ENCODE measurements at places on chromosomes 2 and 18.

DNA sequence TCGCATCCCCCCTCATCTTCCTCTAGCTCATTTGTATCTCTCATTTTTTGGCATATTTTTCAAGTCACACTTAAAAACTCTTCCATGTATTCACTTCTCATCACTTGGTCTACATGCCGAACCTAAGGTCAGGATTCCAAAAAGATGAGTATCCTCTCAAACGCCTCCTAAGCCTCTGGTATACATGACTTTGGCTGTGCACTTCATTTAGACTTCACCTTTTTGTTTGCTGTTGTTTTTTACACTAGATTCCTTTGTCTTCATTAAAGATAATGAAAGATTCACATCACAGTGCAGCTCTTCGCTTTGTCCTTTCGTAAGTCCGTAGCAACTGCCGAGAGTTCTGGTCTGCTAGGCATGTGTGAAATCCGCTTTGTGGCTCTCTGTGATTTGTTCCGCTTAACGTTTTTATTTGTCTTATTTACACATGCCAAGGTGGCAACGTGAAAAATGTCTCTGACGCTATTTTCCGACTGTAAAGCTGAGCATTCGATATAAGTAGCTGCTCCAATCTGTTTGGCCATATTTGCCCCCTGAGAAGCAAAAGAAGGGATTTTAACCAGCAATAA lies 17.7 kb downstream of the RND3 start:
- DNase-seq: no peak

DNA sequence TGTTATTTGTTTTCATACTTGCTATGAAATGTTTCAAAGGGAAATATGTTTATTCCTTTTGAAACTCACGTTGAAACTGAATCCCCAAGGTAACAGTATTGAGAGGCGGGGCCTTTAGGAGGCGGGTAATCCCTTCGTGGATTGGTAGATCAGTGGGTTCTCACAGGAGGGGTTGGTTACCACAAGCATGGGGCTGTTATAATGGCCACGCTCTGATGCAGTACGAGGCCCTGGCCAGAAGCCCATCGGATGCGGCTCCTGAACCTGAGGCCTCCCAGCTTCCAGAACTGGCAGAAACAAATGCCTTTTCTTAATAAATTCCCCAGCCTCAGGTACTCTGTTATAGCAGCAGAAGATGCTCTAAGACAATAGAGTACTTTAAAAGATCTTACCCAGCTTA lies 135.7 kb downstream of the ASB1 start:
- DNase-seq: no peak

DNA sequence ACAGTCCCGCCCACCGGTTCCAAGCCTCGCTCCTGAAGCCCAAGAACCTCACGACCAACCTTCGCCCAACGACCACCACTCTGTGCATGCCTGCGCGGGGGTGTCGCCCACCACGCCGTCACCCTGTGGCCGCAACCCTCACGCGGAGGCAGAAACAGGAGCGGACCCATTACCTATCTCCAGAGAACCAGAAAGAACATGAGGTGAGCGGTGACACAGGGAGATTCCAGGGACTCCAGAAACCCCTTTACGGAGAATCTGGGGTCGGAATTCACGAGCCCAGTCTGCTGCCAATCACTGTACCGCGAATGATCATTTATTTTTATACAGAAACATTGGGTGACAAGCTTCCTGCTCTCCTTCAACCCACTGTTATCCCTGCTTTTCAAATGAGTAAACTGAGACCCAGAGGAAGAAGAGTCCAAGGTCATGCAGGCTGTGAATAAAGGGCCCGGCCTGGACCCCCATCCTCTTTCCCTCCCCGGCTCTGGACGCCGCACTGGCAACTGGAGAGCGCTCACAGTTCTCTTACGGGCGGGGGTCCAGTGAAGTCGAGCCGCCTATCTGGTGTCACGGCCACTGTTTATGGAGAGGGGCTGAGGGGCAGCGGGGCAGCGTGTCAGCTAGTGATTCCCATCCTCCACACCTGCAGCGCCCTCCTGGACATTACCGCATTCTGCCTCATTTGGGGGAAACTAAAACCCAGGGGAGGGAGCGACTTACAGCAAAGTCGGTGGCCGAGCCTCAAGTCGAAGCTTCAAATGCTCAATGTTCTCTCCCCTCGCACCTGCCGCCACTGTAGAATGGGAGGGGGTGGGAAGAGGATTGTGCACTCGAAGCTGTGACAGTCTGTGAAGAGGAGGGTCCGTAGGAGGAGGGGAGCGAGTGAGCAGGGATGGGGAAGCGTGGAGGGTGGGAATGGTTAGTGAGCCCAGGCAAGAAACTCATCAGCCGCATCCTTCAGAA lies 723 bp upstream of the SLC30A3 start:
- DNase-seq: no peak

- no peak for DNase-seq
Measured at GRCh38 chr2:138649571-138649970, 130.6 kb downstream of the NXPH2 start.

- no peak for DNase-seq
Measured at GRCh38 chr2:227410191-227410590, 22.4 kb upstream of the SCYGR1 start.

DNA sequence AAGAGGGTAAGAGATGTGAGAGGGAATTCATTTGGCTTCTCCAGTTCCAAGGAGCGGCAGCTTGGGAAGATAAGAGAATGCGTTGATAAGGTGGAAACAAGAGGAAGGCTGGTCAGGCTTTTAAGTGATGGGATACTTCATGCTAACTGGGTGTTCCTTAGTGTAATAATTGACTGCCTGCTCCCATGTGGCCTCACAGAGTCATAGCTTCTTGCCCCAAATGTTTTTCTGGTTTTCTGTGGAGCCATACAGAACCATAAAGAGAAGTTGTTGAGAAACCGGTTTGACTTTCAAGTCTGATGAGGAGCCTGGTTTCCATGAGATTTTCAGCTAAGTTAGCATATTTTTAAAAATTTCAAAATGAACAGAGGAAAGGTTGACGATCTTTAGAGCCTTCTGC lies 97.5 kb upstream of the ZFP36L2 start:
- peak; percentile 25 for DNase-seq

Data from MV-4-11 (cell line).